ENCODE measurements at places on chromosomes 5 and 9.

DNA sequence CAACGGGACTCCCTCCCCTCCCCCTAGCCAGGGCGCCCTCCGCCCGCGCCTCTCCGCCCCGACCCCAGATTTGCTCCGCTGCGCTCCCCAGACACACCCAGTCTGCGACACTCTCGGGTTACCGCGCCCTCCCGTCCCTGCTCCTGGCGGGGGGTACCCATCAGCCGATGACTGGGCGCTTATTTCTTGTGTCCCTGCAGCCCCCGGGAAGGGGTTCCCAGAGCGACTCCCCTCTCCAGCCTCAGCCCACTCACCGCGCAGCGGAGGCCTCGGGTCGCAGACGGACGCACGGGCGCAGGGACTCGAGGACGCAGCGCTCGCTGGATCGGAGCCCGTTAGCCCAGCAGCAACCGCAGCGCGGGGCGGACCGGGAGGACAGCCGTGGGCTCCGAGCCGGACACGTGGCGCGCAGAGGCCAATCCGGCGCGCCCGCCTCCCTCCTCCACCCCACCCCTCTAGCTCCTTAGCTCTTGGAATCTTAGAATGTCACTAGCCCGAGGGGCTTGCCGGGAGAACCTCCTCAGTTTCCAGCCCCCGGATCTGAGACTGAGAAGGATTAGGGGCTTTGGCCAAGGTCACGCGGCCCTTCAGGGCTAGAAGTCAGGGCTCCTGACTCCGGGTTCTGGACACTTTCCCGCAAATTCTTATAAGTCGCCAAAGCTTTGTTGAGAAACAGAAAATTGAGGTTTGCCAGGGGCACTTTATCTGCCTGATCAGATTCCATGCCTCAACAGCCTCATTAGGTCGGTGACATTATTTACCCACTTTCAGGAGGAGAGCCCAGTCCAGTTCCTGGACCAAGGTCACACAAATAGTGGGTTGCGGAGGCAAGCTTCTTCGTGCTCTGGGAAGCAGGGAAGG, at the start of gene ANXA6:
TSS of gene ANXA6 (minus strand) at position 354 of the 861 bp plus-strand sequence. CDS start 9,878 bp downstream, outside the sequence.
- no peaks in the 10 kb centered on the region for H3K4me1 ChIP-seq
- H3K27ac ChIP-seq: no peak within 1 kb of the TSS
- H3K27me3 ChIP-seq: no peaks in the 10 kb centered on the region
- no peaks in the 10 kb centered on the region for H3K36me3 ChIP-seq
- peak within 1 kb of the TSS; percentile 85 for H3K4me3 ChIP-seq
- DNase-seq: peak; percentile 89

DNA sequence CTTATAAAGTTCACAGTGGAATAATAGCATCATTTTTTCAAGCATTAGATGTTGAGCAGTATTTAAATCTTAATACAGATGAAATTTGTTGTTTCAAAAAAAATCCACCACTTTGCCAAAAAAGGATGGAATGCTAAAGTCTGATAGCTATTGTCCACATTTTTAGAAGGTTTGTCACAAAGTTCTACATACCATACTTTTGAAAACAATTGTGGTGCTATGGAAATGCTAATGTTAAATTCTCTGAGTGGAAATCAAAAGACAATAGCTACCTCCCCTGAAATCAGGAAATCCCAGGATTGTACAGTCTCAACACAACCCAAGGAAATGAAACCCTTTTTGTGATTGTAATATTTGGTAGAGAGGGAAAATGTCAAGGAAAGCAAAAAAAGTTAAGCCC, 19.3 kb upstream of the GRAMD2B start:
- no peak overlapping the region for H3K4me3 ChIP-seq
- H3K36me3 ChIP-seq: peaks cover 7% of the 10 kb centered on the region
- no peaks in the 10 kb centered on the region for H3K4me1 ChIP-seq
- H3K27me3 ChIP-seq: no peaks in the 10 kb centered on the region

- peaks cover 65% of the 10 kb centered on the region for H3K36me3 ChIP-seq
- DNase-seq: no peak
- H3K27me3 ChIP-seq: no peaks in the 10 kb centered on the region
Measured at GRCh38 chr9:35711501-35712428, 20.2 kb downstream of the TLN1 start.

DNA sequence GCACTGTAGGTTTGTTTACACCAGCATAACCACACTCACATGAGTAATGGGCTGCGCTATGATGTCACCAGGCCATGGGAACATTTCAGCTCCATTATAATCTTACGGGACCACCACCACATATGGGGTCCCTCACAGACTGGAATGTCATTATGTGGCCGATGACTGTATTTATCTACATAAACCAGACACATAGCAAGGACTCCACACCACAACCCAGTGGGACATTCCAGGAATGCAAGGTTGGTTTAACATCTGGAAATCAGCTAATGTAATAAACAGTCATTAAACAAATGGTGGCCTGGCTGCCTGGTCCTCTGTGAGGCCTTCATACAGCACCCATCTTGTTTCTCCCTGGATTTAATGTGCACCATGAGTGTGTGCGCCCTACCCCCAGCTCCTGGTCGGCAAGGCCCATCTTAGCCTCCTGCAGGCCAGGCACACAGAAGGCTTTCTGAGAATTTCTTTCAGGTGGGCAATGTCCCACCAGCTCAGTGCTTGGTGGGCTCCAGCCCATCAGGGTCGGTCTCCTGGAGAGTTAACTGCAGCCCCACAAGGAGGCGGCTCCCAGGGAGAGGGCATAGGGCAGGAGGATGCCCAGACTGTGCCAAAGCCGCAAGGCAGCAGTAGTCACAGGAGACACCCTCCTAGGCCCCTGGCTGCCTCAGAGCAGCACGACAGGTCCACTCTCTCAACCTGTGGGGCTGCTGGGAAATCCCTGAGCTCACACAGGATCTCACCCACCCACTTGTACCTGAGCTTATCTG, 35.9 kb upstream of the SARDH start:
- no peaks in the 10 kb centered on the region for H3K4me1 ChIP-seq
- no peaks in the 10 kb centered on the region for H3K27me3 ChIP-seq
- DNase-seq: peak; percentile 8
- H3K36me3 ChIP-seq: peaks cover 24% of the 10 kb centered on the region
- H3K4me3 ChIP-seq: no peak overlapping the region

DNA sequence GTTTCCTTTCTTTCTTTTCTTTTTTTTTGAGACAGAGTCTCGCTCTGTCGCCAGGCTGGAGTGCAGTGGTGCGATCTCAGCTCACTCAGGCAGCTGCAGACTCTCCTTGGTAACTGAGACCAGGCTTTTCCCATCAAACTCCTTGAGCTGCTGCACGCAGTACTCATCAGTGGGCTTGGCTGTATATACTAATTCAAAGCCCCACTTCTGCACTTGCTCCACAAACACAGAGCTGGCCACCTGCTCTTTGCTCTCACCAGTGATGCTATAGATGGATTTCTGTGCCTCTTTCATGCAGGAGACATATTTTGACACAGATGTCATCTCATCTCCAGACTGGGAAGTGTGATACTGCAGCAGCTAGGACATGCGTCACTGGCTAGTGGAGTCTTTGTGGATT, 252.7 kb downstream of the AP3B1 start:
- no peak overlapping the region for H3K27ac ChIP-seq
- DNase-seq: no peak
- peaks cover 3% of the 10 kb centered on the region for H3K36me3 ChIP-seq

DNA sequence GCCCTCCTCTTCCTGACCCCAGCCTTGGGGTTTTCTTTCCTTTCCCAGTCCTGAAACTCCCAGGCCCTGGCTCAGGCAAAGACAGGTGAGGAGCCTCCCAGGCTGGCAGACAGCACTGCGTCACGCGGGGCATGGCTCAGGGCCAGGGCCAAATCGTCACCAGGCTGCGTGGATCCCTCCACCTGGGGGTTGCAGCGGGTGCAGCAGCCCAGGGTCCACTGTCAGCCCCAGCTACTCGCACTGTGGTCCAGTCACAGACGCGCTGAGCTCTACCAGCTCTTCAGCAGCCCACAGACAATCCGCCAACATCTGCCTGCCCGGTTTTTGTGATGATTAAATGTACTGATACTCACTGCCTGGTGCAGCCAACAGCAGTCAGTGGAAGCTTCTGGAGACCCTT, 12.1 kb downstream of the FAM78A start:
- H3K4me3 ChIP-seq: no peak overlapping the region
- H3K27me3 ChIP-seq: no peaks in the 10 kb centered on the region

GRCh38 chr5:10581867-10582511, 18.1 kb downstream of the ANKRD33B start:
- H3K36me3 ChIP-seq: no peaks in the 10 kb centered on the region
- peaks cover 5% of the 10 kb centered on the region for H3K4me1 ChIP-seq
- no peak overlapping the region for H3K27ac ChIP-seq
- H3K4me3 ChIP-seq: no peak overlapping the region
- no peak for DNase-seq

GRCh38 chr5:6376974-6377520, 1.3 kb downstream of the MED10 start:
- H3K4me3 ChIP-seq: peak overlapping the region; percentile 94
- no peaks in the 10 kb centered on the region for H3K27me3 ChIP-seq
- H3K36me3 ChIP-seq: peaks cover 33% of the 10 kb centered on the region
- no peak overlapping the region for H3K27ac ChIP-seq
- DNase-seq: peak; percentile 2

DNA sequence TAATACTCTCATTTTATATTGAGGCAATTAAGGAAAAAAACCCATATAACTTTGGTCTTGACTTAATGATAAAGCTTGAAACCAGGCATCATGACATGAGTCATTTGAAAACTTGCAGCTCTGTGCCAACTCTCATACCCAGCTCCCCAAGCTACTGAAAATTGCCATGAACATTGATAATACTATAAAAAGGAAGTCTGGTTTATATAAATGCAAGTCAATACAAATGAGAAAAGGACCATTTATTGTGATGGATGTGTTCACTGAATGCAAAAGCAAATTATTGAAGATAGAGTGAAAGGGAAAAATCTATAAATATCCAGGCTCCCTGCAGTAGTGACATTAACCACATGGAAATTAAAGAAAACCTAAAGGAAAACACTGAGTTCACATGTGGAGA, 116.3 kb downstream of the DEPDC1B start:
- peaks cover 13% of the 10 kb centered on the region for H3K36me3 ChIP-seq
- no peak overlapping the region for H3K27ac ChIP-seq
- H3K4me3 ChIP-seq: no peak overlapping the region
- DNase-seq: no peak

GRCh38 chr9:89491694-89492093, 6.2 kb downstream of the SEMA4D start:
- no peak overlapping the region for H3K27ac ChIP-seq
- peaks cover 17% of the 10 kb centered on the region for H3K4me1 ChIP-seq
- no peaks in the 10 kb centered on the region for H3K27me3 ChIP-seq

- no peaks in the 10 kb centered on the region for H3K27me3 ChIP-seq
- no peaks in the 10 kb centered on the region for H3K4me1 ChIP-seq
- DNase-seq: peak; percentile 95
- H3K4me3 ChIP-seq: no peak within 1 kb of the TSS
- H3K36me3 ChIP-seq: no peaks in the 10 kb centered on the region
Measured at GRCh38 chr5:35938568-35939227, at the start of gene CAPSL. Gene CAPSL, minus strand, starts transcription at chr5:35938622. Its CDS starts 17,502 bp downstream, at chr5:35921120.

DNA sequence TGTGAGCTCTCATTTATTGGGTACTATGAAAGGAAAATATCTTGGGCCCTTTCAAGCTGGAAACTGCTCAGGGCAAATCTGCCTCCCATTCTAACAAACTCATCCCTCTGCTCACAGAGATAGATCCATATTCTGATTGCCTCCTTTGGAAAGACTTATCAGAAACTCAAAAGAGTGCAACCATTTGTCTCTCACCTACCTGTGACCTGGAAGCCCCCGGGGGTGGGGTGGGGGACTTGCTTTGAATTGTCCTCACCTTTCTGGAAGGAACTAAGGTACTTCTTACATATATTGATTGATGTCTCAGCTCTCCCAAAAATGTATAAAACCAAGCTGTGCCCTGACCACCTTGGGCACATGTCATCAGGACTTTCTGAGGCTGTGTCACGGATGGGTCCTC, 125.3 kb downstream of the ATP10B start:
- no peak overlapping the region for H3K27ac ChIP-seq
- DNase-seq: no peak
- no peak overlapping the region for H3K4me3 ChIP-seq
- no peaks in the 10 kb centered on the region for H3K27me3 ChIP-seq
- H3K4me1 ChIP-seq: peaks cover 6% of the 10 kb centered on the region
- no peaks in the 10 kb centered on the region for H3K36me3 ChIP-seq

- no peaks in the 10 kb centered on the region for H3K4me1 ChIP-seq
- no peak overlapping the region for H3K4me3 ChIP-seq
- H3K27ac ChIP-seq: no peak overlapping the region
- H3K27me3 ChIP-seq: no peaks in the 10 kb centered on the region
Measured at GRCh38 chr9:127166111-127166510, 43.7 kb upstream of the ANGPTL2 start.
